WERI-Rb-1 (cell line): ENCODE measurements at places on chromosomes 1 and 21.

GRCh38 chr1:47478090-47478489 lies 40.2 kb downstream of the FOXD2 start:
- DNase-seq: no peak

GRCh38 chr1:42841440-42842147 lies 4.8 kb upstream of the ZNF691 start:
- no peak for DNase-seq

DNA sequence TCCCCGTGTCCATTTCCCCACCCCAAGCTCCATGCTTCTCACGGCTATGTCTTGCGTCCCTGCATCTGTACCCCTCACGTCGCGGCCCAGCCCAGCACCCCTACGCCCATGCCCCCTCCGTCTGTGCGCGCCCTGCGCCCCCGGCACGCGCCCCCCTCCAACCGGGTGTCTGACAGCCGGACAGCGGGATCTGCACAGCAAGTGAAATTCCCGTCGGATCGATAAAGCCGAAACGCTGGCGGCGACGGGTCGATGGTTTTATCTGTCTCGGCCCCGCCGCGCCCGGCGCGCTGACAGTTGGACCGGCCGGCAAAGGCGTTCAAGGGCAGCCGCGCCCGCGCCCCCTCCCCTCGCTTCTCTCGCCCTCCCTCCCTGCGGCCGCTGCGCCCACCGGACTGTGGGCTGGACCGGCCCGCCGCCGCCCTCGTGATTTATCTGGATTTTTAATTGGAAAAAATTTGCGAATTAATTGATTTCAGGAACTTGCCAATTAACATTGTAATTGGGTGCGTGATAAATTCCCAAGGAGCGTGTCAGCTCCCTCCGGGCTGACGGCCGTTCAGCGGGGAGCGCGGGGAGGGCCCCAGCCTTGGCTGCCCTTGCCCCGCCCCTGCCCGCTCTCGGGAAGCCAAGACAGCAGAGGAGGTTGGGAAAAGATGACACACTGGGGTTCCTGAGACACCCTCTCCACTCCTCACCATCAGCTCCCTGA lies 57.1 kb downstream of the TMEM53 start:
- DNase-seq: no peak

DNA sequence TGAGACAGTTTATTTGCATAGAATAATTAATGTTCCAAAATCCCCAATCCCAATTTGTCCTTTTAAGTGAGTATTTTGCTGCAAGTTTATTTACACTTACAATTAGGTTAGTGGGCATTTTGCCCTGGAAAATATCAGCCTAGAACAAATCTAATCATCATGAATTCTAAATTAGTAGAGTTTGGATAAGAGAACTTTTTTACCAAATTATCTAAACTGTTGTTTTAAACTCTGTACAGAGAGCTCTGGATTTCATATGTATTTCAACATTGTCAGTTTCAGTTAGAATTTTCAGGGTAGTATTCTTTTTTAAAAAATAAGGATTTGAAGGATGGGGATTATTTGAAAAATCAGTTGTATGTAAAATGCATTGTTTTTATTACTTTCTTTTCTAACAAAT lies 27.8 kb upstream of the UBE2U start:
- DNase-seq: no peak

DNA sequence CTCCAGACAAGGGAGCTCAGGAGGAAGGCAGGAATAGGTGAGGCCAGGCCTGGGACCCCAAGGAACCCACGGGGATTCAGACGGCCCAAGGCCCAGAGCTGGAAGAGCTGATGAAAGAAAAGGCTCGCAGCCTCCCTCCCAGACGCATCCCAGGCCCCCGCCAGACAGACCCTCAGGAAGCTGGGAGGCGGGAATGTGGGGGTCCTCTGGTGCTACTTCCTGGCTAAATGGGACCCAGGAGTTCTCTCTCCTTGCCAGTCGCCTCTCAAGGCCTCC lies 430 bp downstream of the FBXO2 start:
- no peak for DNase-seq

DNA sequence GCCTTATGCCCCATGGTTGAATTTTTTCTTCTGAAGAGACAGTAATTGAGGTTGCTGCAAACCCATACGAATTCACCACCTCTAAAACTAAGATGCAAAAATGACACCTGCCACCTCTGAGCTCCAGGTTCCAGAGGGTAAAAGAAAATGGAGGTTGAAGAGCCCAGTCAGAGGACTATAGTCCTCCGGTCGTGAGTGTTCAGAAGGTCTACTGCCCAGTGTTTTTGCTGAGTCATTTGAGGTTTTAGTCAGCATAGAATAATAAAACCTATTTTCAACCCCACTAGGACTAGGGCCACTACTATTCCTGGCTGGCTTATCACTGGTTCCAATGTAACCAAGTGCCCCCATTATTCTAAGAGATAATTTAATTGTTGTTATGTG lies 12.9 kb upstream of the SLAMF7 start:
- no peak for DNase-seq

DNA sequence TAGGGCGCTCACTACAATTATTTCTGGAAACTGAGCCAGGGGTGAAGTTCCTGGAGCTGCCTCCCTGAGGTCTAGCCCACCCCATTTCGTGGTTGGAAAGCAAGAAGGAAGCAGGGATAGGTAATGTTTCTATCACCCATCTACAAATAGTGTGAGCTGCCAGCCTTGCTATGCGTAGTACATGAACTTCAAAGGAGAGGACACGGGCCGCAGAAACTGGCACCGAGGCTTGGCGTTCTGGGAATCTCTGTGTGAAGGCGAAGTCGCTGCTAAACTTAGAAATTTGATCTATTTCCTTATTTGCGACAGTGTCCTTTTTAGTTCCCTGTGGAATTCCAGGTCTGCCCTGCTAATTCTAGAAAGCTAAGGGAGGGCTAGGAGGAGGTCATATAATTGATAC lies 49.6 kb upstream of the NTPCR start:
- no peak for DNase-seq

DNA sequence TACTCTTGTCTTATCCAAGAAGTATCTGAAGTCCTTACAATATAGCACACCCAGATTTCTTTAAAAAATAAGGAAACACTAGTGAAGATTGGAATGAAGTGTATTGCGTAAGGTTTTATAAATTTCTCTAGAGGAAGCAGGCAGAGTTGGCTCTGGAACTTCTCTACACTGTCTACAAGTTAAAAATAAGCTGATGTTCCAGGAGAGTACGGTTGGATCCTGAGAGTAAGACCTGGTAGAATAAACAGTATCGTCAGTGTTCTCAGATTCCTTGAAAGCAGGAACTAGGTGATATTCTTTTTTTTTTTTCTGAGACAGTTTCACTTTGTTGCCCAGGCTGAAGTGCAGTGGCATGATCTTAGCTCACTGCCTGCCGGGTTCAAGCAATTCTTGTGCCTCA lies 107.9 kb downstream of the USP25 start:
- no peak for DNase-seq

DNA sequence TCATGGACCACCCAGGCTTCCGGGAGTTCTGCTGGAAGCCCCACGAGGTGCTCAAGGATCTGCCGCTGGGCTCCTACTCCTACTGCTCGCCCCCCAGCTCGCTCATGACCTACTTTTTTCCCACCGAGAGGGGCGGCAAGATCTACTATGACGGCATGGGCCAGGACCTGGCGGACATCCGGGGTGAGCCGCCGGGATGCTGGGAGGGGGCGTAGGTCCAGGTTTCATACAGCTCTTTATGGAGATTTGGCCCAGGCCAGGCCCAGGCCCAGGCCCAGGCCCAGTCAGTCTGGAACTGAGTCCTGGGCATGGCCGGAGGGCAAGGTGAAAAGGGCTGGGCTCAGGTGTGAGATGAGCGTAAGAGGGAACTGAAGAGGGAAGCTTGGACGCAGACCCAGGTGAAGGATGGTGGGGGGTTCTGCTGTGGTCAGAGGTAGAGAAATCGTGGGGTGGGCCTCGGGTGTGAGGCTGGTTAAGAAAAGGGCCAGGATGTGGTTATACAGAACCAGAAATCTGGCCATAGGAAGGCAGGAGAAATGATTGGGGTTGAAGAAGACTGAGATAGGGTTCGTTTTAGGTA lies 23.0 kb downstream of the DISP3 start:
- no peak for DNase-seq

- DNase-seq: no peak
Observed at GRCh38 chr1:54163573-54163972, 10.8 kb upstream of the CDCP2 start.

- no peak for DNase-seq
Observed at GRCh38 chr1:18464665-18465050, 16.1 kb upstream of the KLHDC7A start.

DNA sequence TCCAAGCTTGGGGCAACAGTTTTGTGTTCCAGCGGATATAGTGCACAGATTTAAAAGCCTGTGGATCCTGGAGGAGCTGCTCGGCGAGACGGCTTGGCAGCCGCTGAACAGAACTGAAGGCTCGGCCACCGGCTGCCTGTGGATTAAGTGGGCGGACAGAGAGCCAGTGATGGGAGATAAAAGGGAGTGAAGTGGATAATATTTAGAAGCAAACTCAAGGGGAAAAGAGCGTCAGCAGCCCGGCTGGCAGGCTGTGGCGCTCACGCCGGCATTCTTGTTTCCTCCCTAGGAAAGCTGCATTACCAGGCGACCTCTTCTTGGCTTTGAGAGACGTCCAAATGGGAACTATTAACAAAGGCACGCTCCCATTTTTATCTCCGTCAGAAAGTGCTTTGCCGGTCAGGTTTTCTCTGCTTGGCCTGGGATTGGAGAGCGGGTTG lies 10.4 kb downstream of the TRABD2B start:
- DNase-seq: no peak

DNA sequence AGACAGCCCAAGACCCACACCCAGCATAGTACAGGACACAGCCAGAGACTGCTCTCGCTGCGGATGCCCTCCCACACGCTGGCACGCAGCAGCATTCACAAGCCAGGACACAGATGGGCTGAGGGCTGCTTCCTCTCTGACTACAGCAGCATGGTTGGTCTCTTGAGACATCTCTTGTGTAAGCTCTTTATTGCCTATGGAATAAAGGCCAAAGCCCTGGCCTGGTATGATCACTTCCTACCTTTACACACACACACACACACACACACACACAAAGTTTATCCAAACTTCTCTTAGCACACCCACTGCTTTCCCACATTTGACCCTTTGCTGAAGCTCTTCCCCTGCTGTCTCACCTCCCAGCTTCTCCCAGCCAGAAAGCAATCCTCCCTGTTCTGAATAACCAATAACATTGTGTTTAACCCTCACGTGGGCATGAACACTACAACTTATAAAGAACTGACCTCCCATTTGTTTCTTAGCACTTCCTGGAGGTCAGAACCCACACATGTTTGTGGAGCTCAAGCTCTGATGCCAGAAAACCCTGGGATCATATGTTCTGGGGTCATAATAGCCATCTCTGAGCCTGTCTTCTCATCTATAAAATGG lies 1.2 kb upstream of the LUZP1 start:
- DNase-seq: no peak

DNA sequence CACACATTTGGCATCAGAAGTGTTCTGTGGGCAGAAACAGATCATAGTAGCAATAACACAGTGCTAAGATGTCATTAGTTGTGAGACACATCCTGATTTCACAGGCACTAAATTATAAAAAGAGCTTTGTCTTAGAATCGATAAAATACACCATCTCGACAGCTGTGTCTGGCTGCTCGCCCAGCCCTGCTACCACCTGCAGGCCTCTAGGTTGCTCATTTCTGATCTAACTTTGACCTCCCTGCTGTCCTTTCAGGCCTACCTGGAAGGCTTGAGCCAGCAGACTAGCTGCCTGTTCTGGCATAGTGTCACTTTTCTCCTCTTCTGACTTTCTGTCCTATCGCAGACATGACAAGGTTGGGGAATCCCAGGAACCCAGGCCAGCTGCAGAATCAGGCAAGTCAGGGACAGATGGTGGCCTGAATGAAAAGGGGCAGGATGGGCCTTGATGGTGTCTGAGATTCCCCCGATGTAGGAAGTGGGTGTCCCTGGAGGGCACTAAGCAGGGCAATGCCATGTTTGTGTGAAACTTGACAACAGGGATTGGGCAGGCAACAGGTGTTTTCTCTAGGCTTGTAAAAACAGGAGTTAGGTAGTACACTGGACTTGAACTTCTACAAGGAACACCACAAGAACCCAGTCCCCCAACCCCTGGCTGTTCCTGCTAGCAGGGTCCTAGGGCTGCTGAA lies 66.6 kb upstream of the RHOU start:
- DNase-seq: no peak

- no peak for DNase-seq
Observed at GRCh38 chr21:42674351-42674940, 21.0 kb downstream of the PDE9A start.

DNA sequence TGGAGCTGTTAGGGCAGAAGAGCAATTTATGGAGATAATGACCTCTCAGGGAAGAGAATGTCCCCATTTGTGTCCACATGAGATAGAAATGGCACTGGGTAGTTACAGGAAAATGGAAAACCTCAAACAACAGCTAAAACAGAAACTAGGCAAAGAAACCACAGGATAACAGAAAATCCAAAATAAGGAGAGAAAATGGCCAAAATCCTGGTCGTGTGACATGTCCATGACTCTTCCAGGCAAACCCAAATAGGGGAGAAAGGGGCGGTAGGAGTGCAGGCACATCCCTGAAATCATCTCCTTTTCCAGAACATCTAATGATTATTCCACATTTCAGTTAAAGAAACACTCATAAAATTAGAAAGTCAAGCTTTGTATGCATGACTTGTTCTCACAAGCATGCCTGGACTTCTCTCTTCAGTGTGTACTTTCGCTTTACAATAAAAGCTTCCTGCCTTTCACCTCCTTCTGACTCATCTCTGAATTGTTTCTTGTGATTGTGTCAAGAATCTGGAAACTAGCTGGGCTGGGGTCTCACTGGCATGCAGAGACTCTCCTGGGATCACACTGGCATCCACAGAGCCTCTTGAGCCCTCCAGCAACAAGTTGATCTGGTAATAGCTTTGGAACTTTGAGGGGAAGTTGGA lies 171.4 kb upstream of the ZP4 start:
- DNase-seq: no peak

DNA sequence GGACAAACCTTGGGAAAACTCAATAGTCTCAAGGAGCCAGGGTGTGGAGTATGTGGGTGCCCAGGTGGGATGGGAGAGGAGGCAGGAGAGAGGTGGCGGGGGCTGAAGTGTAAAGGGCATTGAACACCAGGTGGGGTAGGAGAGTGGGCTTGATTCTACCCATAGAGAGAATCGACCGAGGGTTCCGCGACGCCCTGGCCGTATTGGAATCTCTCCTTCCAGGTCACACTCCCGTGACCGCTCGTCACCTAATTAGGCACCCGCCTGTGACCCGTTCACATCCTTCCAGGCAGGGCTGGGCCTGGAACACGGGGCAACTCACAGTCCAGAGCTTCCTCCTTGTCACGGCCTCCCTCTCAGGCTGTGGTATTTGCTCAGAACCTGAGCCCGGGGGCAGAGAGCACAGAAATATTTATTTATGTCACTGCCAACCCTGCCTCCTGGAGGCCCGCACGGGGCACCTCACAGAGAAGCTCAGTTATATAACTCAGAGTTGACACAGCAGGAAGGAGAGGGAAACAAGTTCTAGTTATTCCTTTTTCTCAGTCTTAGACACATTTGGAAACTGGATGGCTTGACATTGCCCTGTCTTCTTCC lies 12.0 kb downstream of the NCMAP start:
- no peak for DNase-seq

GRCh38 chr21:17688912-17689874 lies 76.5 kb upstream of the BTG3 start:
- peak; percentile 35 for DNase-seq

GRCh38 chr1:202967684-202968281 lies 726 bp upstream of the CYB5R1 start:
- DNase-seq: no peak
